ENCODE measurements at places on chromosomes 16 and 17. TPM values are rescaled to one million over a fixed set of nuclear protein-coding genes. Genes with fewer than 3 reads are reported as not detected.

DNA sequence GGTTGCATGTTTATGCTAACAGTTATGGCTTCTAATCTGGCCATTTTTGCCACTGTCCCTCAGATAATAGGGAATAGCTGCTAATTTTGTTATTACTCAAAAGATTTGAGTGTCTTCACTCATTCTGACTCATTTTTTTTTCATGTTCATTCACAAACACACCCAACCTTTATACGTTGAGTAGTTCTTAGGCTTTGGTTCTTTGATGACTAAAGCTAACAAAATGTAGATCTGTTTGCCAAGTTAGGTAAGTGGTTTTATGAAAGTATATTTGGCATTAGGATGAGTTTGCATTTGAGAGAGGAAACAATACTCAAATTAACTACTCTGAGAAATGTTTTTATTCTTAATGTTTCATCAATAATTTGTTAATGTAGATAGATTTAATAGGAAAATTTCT lies 3.6 kb downstream of the MAP2K4 start:
- DNase-seq: no peak

The C17orf67 gene
- 1.9 TPM for total RNA-seq

The GRAPL gene
- 3.0 TPM for total RNA-seq

GRCh38 chr16:17459903-17460521 lies 10.7 kb downstream of the XYLT1 start:
- no peak for DNase-seq

The CAPNS2 gene
- not detected for total RNA-seq

GRCh38 chr17:57939797-57940196 lies 15.4 kb downstream of the CUEDC1 start:
- no peak for DNase-seq

Measured in left lobe of liver (tissue), 2 donors.